ENCODE measurements at places on chromosomes 4 and X. TPM values are rescaled to one million over a fixed set of nuclear protein-coding genes. Genes with fewer than 3 reads are reported as not detected.

The RAB41 gene
- total RNA-seq = not detected

The MFSD8 gene
- 17.1 TPM for total RNA-seq

The POLR2B gene
- total RNA-seq = 129 TPM

The KCNIP4 gene
- total RNA-seq = not detected

- H3K4me3 ChIP-seq = no peak overlapping the region
- no peak for DNase-seq
- no peak overlapping the region for H3K27ac ChIP-seq
- H3K27me3 ChIP-seq = no peaks in the 10 kb centered on the region
- H3K4me1 ChIP-seq = no peaks in the 10 kb centered on the region
Measured at GRCh38 chrX:153416781-153417450, 5.6 kb downstream of the ZFP92 start.

The LONRF3 gene
- total RNA-seq = 3.1 TPM

DNA sequence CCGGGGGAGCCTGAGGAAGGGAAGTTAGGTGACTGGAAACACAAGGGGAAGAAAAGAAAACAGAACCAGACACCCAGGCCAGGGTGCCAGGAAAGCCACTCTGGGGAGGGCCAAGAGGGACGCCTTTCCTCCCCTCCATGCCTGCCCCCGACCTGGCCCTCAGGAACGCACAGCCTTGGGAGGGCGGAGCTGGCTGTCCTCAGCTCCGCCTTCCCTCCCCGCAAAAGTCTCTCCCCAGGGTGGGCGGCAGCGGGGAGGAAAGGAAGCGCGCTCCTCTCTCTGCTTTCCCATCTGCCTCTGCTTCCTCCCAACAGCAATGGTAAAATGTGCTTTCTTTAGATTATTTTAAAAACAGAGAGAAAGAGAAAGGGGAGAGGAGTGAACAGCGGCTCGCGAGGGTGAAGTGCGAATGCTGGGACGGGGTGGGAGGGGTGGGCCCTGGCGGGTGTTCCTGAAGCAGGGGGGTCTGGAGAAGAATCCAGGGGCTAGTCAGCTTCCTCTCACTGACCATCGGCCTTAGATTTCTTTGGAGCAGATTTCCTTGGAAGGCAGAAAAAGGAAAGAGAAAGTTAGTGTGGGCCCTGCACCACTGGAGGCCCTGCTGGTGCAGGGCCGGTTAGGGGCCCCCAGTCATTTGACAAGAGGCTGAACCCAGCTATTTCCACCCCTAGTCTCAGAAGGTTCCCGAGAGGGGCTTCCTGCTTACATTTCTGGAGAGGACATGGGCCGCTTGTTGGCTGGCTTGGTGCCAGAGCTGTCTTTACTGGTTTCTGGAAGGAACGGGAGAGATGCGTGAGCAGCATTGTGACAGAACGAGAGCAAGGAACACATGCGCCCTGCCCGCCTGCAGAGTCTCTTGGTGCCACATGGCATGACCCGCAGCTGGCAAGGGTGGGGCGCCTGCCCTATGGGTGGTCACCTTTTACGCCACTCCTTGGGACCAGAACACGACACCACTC, 4.7 kb upstream of the RENBP start:
- no peaks in the 10 kb centered on the region for H3K4me1 ChIP-seq
- no peak for DNase-seq
- no peak overlapping the region for H3K27ac ChIP-seq
- H3K36me3 ChIP-seq = peaks cover 14% of the 10 kb centered on the region
- no peak overlapping the region for H3K4me3 ChIP-seq
- no peaks in the 10 kb centered on the region for H3K27me3 ChIP-seq

All from HCT116 (cell line).